NAMALWA (cell line): ENCODE measurements at places on chromosomes 4 and X.

DNA sequence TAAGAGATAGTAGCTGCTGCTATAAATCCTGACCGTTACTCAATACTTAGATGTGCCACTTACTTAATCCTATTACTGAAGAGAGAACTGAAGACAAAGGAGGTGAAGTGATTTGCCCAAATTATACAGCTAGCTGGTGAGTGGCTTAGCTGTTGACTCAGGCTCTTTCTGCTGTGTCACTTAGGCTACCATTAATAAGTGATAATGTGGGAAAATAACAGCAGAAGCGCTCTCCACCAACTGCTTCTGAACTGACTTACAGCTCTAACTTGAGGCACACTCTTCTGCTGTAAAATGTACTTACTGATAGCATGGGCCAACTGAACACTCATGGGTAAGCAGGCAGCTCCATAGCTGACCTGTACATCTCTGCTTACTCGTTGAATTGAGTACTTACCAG lies 7.5 kb upstream of the KLHL5 start:
- DNase-seq = no peak

GRCh38 chr4:42310358-42310757 lies 86.9 kb upstream of the SHISA3 start:
- no peak for DNase-seq

DNA sequence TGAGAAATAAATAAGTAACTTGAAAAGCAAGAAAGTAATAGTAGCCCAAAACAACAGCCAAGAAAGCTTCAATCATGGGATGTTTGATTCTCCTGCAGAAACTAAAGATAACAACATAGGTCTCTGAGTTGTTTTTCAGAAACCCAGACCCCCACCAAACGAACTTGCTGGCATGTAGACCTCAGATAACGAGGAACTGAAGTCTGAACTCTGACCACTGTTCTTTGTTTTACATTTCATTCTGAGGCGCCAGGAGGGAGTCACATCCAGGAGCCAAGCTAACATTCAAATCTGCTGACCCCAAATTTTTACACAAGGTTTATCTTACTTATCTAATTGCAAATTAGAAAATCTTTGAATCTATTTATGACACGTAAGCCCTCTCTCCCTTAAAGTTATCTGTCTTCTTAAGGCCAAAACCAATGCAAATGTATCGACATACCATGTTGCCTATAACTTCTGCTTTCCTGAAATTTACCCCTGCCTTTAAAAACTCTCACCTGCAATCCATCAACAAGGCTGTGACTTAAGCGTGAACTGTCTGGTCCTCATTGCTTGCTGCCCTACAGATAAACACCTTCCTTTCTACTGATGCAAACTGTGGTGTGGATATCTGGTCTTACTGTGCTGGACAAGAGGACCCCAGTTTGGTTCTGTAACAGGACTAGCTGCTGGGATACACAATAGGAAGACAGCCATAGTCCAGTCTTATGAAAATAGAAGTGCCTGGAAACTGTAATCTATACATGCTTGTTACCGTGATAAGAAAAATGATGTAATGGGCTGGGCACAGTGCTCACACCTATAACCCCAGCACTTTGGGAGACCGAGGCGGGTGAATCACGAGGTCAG lies 37.5 kb upstream of the NEIL3 start:
- DNase-seq = no peak

DNA sequence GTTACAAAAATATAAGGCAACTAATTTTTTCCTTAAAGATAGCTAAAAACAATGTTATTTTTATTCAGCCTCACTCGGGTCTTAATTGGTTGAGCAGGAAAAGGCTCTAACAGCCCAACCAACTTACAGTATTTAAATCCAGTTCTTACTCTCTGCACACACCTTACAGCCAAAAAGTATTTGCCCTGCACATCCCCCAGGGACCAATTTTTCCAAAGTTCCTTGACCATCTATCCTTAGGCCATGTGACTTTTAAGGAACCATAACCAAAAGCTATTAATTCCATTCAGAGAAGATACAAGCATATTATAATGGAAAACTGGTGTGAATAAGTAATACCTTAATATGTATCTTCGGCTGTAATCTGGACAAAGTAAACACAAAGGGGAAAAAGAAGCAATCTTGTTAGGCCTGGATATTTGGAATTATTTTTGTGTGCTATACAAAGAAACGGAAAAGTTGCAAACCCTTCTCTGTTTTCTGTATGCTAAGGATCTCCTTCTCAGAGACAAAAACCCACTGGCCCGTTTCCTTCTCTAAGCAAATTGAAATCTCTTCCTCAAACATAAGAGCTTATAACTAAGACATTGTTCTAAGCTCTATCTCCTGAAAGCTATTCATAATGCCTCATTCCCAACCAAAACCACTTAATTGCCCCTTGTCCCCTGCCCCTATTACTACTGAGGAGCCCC lies 1.0 kb upstream of the THAP9 start:
- DNase-seq = peak; percentile 46

GRCh38 chrX:136268051-136269048 lies 17.1 kb upstream of the MAP7D3 start:
- peak; percentile 57 for DNase-seq

DNA sequence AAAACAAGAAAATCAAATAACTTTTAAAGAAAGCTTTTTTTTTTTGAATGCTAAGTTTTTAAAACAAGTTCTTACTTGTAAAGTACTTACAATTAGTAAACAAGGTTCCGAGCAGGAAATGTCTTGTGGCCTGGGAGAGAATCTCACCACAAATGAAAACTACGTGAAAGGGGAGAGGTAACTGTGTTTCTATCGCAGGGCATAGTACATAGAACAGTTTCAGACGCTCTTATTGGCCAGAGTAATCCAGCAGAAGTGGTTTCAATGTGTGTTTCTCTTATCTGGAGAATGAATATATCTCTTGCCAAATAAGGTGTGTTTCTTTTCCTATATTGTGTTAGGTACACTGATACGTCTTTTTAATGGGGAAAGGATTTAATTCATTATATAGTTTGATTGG lies at the start of gene PLAC8:
TSS of gene PLAC8 (minus strand) at position 154 of the 400 bp plus-strand sequence. CDS start 6,808 bp downstream, outside the sequence.
- DNase-seq = peak; percentile 90

DNA sequence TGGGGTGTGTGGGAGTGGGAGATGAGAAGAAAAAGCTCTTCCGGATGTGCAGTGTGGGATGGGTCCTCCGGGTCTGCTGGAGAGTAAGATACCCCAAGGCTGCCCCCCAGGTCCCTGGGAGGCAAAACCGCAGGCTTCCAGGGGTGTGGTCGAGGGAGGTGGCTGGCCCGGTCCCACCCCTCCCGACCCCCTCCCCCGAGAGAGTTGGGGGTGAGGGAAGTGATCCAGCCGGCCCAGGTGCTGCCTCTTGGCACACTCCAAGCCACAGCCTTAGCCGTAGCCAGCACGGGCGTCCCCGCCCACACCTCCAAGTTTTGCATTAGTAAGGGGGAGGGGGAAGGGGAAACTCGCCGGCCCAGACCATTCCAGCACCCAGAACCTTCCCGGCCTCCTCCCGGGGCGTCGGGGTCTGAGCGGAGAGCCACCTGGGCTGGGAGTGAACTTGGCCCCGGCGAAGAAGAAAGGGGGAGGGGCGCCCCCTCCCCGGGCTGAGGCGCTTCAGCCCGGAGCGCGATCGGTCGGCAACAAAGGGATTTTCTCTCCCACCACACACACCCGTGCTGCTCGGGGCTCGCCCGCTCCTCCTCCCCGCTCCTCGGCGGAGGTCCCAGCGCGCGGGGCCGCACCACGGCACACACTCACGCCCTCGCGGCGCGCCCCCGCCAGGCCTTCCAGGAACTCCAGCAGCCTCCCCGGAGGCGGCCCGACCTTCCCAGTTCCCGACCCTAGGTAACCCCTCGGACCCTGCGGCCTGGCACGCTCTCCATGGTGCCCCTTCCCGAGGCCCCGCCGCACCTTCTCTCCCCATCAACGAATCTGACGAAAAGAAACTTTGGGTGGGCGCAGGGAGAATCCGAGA lies 14.4 kb downstream of the BCOR start:
- DNase-seq = no peak

- DNase-seq = no peak
These were observed 41.5 kb upstream of the PTCHD1 start for GRCh38 chrX:23292988-23293651.

GRCh38 chrX:128975745-128976144 lies 547.5 kb downstream of the SMARCA1 start:
- peak; percentile 24 for DNase-seq

DNA sequence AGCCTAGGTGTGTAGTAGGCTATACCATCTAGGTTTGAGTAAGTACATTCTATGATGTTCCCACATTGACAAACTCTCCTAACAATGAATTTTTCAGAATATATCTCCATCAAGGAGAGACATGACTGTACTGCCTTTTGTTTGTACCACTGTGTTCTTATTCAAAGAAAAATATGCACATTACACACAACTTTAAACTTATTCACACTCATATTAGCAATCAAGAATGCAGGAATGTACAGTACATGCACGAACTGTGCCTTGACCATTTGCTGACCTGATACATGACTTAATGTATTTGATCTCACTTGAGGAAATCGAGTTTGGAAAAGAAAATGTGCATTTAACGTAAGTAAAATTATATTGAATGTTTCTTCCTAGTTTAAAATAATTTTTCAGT lies 525.1 kb upstream of the AGA start:
- DNase-seq = no peak

DNA sequence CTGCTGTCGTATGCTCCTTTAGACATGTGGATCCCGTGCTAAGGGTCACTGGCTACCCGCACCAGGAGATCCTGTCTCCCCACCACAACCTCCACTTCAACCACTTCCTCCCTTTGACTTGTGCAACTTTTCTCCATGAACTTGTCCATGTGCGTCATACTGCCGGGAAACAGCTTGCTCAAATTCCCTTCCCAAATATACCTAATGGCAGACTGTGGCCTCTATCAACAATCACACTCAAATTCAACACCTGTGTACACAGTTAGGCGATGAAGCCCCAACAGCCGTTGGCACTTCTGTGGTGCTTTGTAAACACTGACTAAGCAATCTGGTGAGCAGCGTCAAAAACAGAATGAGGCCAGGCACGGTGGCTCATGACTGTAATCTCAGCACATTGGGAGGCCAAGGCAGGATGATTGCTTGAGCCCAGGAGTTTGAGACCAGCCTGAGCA lies 49.5 kb downstream of the CD99L2 start:
- no peak for DNase-seq
